ENCODE measurements at places on chromosomes 6 and 20. TPM values are rescaled to one million over a fixed set of nuclear protein-coding genes. Genes with fewer than 3 reads are reported as not detected.
A peak's percentile ranks its signal among the peaks of the same experiment; 100 is the strongest.

The CST9 gene
- polyA plus RNA-seq = 0.09 TPM

The HIVEP2 gene
- 11.8 TPM for polyA plus RNA-seq

DNA sequence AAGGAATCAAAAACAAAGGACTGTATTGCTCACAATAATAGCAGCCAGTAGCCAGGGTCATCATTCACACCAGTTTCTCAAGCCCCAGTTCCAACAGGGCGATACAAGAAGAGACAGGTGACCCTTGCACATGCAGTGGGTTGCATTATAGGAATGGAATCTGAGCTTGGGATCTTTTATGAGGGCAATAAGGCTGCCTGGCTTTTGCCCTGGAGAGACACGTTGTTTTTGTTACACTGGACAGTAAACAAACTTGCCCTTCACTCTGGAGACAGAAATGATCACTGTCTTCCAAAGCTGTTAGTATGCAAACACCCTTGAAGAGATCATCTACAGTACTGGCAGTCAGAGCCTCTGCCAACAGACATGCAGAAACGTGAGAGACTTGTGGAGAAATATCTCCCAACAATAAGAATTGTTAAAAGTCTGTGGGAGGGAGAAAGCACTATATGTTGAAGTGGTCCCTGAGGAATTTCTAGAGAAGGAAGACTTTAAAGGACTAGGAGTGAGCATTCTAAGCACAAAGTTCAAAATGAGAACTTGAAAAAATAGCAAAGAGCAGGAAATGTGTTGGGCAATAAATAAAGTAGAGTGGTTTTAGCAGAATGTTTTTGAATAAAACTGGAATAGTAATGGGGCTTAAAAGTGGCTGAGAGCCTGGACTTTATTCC, 6.2 kb upstream of the COL12A1 start:
- DNase-seq = no peak

- no peak for DNase-seq
Measured at GRCh38 chr20:57323034-57323433, 6.6 kb upstream of the SPO11 start.

- DNase-seq = peak; percentile 52
Measured at GRCh38 chr20:62065674-62066338, at the start of gene TAF4. Gene TAF4, minus strand, starts transcription at chr20:62065881. Its CDS starts 71 bp downstream, at chr20:62065810.

DNA sequence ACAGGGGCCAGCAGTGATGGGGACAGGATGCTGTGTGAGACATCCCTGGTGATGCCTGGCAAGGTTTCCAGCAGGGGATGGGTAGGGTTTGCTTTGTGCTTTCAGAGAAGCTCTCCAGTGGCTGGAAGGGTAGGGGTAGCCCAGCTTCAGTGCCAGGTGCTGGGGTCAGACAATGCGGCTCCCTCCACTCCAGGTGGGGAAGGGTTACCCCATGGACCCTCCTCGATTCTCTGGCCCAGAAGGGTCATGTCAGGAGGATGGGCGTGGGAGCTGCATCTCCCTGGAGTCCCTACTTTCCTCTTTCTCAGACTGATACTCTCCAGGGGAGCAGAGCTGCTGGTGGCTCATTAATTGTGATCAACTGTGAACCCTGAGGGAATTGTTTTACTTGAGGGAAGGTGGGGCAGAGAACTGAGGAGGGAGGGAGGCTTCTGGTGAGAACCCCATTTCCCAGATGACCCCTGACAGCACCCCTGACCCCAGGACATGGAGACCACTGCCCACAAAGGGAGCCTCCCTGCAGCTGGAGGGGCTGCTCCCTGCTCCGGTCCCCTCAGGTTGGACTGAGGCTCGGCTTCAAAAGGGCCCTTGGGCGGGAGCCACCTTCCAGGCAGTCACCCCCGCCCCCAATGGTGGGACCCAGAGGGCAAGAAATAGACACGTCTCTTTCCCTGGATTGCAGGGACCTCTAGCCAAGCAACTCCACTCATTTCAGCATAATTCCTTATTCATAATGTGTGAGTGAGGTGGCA, 100.9 kb upstream of the BHLHE23 start:
- DNase-seq = no peak

- DNase-seq = no peak
Measured at GRCh38 chr6:75285283-75285639, 669 bp upstream of the TMEM30A start.

All from renal cortex interstitium (tissue), 15 donors.